ENCODE measurements at places on chromosomes 1 and 21.

- no peak for DNase-seq
Measured at GRCh38 chr1:192235127-192235526, 76.9 kb downstream of the RGS18 start.

DNA sequence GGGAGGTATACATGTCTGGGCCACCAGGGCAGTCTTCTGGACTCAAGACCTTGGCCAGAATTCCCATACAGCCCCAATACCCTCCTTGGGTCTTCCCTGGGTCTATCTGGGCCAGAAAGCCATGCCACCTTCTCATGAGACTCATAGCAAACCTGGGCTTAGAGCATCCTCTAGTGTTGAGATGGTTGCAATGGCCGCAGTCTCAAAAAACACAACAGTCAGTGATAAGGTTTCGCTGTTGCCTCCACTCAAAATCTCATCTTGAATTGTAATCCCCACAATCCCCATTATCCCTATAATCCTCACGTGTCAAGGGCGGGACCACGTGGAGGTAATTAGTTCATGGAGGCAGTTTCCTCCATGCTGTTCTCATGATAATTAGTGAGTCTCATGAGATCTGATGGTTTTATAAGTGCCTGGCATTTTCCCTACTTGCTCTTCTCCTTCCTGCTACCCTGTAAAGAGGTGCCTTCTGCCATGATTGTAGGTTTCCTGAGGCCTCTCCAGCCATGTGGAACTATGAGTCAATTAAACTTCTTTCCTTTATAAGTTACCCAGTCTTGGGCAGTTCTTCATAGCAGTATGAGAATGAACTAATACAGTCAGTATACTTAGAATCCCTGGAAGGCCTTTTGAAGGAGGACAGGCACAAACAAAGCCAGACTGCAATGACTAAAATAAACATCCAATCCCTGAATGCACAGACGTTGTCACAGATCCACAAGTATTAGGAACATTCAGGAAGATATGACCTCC lies 77.0 kb downstream of the CTH start:
- DNase-seq = peak; percentile 19

DNA sequence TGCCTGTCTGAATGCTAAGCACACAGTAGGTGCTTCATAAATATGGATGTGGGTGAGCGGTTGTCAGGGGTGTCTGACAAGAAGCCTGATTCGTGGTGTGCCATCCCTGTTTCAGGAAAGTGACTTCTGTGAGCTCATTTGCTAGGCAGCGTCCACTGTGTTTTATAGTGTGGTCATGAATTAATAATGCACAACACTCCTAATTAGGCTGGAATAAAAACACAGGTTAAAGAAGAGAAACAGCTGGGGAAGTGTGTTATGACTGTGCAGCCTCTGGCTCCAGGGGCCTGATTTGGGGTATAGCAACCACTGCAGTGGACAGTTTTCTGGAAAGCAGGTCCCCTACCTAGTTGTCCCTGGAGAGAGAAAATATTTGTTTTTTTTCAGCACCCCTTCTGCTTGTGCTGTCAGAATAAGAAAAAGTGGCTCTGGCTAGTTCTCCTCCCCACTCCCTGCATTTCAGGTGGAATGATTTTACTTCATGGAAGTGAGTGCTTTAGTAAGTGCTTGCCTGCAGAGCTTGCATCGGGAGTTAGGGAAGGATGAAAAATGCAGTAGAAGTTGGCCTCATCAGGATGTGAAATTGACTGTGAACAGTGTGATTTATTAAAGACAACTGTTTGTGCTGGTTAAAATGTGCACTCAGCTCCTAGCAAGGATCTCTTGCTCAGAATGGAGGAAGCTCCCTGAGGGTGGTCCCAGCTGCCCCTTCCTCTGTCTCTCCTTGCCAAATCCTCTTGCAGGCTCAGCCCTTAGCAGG lies 333.8 kb downstream of the HHAT start:
- DNase-seq = no peak

GRCh38 chr1:248695451-248696132 lies 7.0 kb downstream of the OR14I1 start:
- DNase-seq = no peak

- no peak for DNase-seq
Measured at GRCh38 chr1:84192681-84193080, 48.6 kb downstream of the PRKACB start.

- DNase-seq = no peak
Measured at GRCh38 chr1:162994921-162995320, 74.2 kb upstream of the RGS4 start.

GRCh38 chr1:79695138-79695537 lies 688.6 kb upstream of the ADGRL4 start:
- DNase-seq = no peak

GRCh38 chr1:231964241-231964640 lies 337.7 kb downstream of the DISC1 start:
- no peak for DNase-seq

- peak; percentile 25 for DNase-seq
Measured at GRCh38 chr1:145690587-145691558, 16.3 kb downstream of the PDZK1 start.

Measured in LoVo (cell line).